ENCODE measurements at places on chromosomes 7 and 10.

- DNase-seq: no peak
Measured at GRCh38 chr10:23173214-23174073, 18.7 kb upstream of the PTF1A start.

DNA sequence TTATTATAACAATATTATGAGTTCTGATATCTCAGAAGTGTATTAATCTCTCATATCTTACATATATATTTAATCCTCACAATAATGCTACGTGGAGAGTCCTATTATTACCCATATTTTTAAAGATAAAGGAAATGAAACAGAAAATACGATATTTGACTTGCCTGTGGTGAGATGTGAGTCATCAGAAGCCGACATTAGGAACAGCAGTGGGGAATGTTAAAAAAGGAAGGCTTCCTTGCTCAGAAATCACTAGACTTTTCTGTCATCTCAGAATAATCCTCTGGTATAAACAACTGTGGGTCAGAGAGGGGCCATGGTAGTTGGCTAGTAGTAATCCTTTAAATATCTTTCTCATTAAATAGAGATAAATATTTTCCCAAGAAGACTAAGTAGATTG is 402.3 kb upstream of the PCDH15 start:
- DNase-seq: no peak

DNA sequence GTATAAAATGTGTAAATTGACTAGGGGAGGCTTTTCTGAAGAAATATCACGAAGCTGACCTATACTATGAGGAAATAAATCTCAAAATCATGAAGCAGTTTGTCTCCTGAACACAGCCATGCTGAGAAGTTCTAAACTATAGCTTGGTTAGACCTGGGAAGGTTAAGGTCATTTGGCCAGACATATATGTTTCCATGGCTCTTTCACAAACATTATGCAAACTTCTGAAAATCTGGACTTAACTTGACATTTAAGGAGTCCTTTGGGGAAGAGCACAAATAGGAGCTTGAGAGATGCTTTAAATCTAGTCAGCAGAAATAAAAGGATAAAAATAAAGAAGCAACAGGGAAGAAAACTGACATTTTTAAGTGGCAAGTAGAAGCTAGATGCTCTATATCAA is 115.9 kb upstream of the MEOX2 start:
- no peak for DNase-seq

- DNase-seq: no peak
Measured at GRCh38 chr10:86952106-86952505, 5.3 kb downstream of the MMRN2 start.

DNA sequence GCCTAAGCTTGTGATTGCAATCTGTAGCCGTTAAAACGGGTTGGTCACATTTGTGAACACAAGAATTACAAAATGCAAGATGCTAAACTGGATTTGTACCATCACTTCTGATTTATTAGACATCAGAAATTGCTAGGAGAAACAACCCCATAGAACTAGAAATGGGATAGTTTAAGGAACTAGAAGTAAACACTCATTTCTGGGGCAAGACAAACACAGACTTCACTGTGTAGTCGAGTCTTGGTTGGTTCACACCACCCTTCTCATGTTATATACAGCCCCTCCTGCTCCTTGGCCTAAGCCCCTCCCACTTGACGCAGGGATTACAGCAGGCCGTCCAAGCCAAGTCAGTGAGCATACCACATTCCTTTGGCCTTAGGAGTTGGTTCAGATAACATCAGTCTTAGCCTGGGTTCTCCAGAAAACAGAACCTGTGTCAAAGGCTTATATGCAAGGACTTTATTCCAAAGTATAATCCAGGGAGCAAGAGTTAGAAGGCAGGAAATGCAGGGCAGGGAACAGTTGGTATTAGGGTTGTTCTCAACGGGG is 2.0 kb upstream of the NRAP start:
- no peak for DNase-seq

- DNase-seq: no peak
Measured at GRCh38 chr7:101575721-101576120, 53.4 kb downstream of the MYL10 start.

DNA sequence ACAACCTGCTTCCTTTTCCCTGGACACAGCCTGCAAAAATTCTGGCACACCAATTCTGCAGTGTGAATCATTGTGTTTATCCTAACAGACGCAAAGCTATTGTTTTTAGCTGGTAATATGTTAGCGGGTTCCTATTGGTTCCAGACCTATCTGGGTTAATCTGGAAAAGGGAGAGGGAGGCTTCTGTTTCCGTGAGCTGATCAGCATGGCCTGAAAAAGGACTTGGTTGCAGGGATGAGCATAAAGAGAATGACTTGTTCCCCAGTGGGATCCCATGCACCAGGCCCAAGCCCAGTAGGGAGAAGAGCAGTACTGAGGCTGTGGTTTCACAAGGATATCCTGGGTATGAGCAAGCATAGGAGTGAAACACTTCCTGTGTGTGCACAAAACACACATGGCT is 78.4 kb downstream of the PDE1C start:
- no peak for DNase-seq

DNA sequence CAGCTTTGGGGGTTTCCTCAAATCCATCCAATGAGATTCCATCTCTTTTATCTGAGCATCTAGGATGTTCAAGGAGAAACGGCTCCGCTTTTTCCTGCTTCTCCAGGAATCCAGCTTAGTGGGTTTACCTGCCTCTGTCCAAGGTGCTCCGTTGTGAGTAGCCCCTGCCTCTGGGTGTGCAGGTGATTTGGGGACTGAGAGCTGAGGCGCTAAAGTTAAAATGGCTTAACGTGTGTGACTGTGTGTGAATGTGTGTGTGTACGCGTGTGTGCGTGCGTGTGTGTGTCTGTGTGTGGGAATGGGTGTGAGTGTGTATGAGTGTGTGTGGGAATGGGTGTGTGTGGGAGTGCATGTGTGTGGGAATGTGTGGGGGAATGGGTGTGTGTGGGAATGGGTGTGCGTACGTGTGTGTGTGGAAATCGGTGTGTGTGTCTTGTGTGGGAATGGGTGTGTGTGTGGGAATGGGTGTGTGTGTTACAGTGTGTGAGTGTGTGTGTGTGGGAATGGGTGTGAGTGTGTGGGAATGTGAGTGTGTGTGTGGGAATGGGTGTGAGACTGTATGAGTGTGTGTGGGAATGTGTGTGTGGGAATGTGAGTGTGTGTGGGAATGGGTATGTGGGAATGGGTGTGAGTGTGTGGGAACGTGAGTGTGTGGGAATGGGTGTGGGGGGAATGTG is 90.2 kb upstream of the INSIG1 start:
- DNase-seq: no peak

GRCh38 chr7:17940951-17941431 is 697 bp upstream of the SNX13 start:
- no peak for DNase-seq

DNA sequence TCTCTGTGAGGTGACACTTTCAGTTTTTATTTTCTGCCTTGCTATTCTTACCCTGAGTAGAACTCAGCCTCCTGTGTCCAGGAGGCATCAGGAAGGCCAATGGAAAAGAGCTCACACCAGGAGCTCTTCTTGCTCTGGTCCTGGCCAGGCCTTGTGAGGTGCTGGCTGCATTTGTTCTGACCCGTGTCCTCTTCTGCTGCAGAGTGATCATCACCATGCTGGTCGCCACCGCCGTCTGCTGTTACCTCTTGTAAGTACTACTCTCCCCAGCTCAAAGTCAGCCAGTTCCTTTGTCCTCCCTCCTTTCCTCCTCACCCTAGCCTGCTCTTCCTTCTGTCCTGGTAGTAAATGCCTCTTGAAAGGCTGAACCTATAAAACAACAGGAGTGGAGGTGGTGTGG is 1.6 kb downstream of the ATP6V0E2 start:
- DNase-seq: no peak

- no peak for DNase-seq
Measured at GRCh38 chr10:9015447-9015846, 961.0 kb downstream of the GATA3 start.

DNA sequence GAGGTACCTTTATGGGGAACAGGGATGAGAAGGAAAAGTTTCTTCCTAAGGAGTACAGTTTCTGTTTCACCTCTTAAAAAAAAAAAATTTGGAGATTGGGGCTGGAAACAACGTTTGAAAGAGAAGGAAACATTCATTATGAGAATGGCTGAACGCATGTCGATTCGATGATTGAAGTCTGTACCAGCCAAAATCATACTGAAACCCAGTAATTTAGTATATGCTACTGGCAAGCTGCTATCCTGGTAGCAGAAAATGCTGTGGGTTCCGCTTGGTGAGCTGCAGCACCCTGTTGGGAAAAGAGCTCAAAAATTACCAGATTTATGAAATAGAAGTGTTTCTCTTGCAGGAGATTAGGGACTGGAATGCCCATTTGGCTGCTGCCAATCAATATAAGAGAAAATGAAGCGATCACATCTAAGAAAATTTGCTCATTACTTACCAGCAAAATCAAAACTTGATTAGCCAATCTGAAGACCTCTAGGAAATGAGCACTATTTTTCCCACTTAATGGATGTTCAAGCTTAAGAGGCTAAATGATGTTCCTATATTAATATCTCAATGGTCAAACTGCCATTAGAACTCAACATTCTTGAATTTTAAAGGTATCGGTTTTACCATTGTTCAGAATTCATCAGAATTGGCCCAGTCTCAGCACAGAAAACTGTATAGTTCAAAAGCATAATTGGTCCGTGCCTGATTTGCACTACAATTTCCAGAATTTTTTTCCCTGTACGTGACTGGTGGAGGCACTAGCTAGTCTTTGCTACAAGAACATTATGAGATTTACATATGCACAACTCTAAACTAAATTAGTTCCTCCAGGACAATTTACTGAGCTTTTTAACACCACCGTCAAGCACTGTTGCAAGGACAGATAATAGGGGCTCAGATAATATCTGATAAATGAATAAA is 1.2 kb upstream of the ITGB1 start:
- DNase-seq: no peak

DNA sequence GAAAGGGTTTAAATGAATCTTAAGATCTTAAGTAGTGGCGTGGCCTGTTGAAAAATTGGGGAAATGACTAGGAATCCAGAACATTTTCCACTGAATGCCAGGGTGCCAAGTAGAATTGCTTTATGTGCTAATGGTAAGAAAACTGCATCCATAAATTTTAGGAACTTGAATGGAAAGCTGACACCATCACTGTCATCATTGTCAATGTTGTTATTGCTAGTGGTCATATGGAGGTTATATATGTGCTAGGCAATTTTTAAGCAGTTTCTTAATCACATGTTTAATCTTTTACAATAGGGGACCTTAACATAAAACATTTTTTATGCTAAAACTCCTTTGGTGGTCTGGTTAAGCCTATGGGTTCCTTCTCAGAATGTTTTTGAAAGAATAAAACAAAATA is 13.1 kb downstream of the MARCHF5 start:
- no peak for DNase-seq

All from activated CD8-positive, alpha-beta memory T cell treated with anti-CD3 and anti-CD28 coated beads, Interleukin-2, amount 50 U/mL, for 4 hours (primary cell).